ENCODE measurements at places on chromosomes 5 and 9.
A peak's percentile ranks its signal among the peaks of the same experiment; 100 is the strongest.

- DNase-seq: no peak
These were observed 81.9 kb downstream of the RMI1 start for GRCh38 chr9:84062538-84062937.

- DNase-seq: no peak
These were observed 46.5 kb downstream of the TRIO start for GRCh38 chr5:14189680-14190079.

GRCh38 chr9:114151426-114151956 lies 3.8 kb upstream of the COL27A1 start:
- no peak for DNase-seq

- DNase-seq: no peak
These were observed 9.7 kb downstream of the CNTFR start for GRCh38 chr9:34579808-34580163.

DNA sequence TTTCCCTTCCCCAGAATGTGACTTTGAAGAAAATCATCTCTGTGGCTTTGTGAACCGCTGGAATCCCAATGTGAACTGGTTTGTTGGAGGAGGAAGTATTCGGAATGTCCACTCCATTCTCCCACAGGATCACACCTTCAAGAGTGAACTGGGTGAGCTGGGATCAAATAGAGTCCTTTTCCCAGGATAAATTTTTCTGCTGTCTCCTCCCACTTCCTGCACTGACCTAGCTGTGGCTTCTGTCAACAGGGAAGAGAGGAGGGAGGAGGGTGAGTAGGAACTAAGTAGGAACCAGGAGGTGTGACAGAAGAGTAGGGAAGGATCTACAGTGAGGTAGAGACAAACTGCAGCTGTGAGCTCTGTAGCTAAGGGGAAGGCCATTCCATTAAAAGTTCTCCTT lies 69.3 kb downstream of the MAMDC2 start:
- DNase-seq: no peak

GRCh38 chr5:137026296-137026695 lies 472.8 kb downstream of the SPOCK1 start:
- DNase-seq: no peak

DNA sequence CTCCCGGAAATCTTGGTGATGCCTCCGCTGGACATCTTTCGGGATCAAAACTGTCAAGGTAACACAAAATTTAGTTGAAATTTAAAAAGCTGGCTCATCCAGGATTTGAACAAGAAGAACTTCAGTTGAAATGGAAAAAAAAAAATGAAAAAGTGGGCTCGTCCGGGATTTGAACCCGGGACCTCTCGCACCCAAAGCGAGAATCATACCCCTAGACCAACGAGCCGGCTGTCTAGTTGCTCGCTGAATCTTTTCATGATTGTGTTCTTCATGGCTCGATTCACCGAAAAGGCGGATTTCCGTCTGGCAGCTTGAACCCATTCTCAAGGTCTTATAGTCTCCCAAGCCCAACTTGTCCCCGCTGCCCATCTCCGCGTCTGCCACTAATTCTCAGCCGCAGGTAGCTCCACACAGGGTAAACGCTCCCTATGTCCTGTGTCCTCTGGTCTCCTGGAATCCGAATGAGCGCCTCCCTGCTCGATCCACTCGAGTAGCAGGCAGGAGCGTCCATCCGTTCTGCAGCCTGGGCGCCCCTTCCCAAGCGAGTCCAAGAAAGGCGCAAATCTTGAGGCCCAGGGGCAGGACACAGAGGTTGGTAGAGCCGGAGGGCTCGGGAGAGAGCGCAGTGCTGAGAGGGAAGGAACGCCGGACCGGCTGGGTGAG lies 16.2 kb downstream of the TRIM7 start:
- DNase-seq: peak; percentile 61

GRCh38 chr5:175731172-175731571 lies 73.3 kb downstream of the HRH2 start:
- no peak for DNase-seq

DNA sequence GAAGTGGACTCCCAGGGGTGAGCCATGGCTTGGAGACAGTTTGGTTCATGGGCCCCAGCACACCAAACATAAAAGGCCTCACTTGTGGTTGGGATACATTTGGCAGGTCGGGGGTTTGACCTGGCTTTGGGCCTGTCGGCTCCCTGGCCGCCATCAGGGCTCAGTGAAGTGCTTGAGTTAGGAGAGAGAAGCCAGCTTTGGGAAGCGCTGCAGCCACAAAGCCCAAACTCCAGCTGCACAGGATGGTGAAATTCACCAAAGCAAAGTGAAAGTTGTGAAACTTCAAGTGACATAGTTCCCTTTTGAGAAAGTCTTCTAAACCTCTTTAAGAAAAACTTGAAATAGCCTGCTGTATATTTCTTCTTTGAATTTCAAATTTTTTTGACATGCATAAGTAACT lies 27.5 kb downstream of the SLC46A2 start:
- no peak for DNase-seq

GRCh38 chr5:131204964-131205363 lies 34.2 kb downstream of the LYRM7 start:
- DNase-seq: no peak

- DNase-seq: no peak
These were observed 22.4 kb upstream of the KDM4C start for GRCh38 chr9:6735422-6735821.

- DNase-seq: no peak
These were observed 13.5 kb upstream of the CAMLG start for GRCh38 chr5:134724872-134725271.

DNA sequence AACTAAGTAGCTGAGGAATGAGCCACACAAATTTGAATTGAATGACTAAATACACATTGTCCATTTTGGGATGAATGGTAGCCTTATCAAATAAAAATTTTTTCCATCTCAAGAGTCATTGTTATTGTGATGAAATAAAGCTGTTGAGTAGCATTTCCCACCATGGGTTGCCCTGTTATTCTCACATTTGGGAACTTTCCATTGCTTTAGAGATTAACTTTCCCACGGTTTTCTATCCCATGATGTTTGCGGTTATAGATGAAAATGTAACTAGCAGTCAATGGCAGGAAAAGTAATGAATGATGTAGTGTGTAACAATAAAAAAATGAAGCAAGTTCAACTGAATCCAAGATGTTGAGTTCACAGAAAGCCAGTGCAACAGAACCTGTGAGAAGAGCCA lies 59.9 kb upstream of the PLPP1 start:
- no peak for DNase-seq

GRCh38 chr9:86280580-86280979 lies 1.8 kb downstream of the ISCA1 start:
- no peak for DNase-seq

GRCh38 chr5:61228691-61229280 lies 66.5 kb upstream of the SMIM15 start:
- DNase-seq: no peak

- DNase-seq: no peak
These were observed 6.6 kb upstream of the CYSTM1 start for GRCh38 chr5:140168371-140168770.

GRCh38 chr5:154356020-154356655 lies 89.7 kb upstream of the SAP30L start:
- no peak for DNase-seq

DNA sequence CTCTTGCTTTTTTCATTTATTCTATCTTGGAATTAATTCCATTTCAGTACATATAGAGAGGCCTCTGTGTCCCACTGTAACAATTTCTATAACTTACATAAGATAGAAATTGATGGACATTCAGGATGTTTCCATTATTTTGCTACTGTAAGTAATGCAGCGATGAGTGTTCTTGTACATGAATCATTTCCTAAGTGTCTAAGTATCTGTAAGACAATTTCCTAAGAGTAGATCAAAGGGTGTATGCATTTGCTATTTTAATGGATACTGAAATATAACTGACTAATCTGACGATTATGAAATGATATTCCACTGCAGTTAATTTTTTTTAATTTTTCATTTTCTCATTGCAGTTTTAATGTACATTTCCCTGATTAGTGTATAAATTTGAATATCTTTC lies 23.0 kb upstream of the RBM22 start:
- no peak for DNase-seq

DNA sequence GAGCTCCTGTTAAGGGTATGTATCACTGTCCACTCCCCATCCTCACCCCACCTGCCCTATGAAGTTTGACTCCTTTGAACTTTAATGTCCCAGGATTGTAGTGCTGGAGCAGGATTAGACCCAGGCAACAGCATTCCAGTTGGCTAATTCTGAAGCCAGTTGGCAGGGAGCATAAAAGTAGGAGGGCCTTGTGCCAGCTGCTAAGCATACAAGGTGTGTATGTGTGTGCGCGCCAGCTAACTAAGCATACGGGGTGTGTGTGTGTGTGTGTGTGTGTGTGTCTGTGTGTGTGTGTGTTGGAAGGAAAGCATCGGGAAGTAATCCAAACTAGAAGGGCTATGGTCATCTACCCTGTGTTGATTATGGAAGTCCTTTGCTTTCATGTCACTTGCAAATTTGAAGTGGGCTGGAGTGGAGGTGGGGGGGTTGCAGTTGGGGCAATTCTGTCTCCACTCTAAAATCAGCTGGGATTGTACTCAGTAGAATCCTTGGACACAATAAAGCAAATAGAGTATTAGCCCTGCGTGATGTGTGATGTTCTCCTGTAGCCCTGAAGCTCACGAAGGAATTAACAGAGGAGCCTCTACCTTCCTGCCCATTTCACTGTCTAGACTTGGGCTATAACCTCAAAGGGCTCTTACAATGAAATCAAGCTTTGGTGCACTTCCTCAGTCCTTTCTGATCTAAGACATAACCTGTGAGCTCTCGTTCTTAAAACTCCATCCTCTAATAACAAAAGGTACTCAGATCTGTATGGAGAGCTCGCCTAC lies 26.9 kb downstream of the HMGCR start:
- no peak for DNase-seq

GRCh38 chr5:148186248-148187003 lies 16.4 kb upstream of the SPINK6 start:
- DNase-seq: peak; percentile 56

DNA sequence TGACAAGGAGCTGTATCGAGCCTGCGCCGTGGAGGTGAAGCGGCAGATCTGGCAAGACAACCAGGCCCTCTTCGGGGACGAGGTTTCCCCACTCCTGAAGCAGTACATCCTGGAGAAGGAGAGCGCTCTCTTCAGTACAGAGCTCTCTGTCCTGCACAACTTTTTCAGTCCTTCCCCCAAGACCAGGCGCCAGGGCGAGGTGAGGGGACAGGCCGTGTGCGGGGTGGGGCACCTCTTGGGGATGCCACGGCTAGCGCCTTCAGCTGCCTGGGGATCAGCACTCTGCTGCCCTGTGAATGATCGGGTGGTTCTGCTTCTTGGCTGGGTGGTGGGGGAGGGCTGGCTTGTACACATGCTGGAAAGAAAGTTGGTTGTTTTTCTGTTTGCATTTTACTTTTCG lies 1.7 kb downstream of the NELFB start:
- no peak for DNase-seq

- no peak for DNase-seq
These were observed 8.3 kb upstream of the COMMD10 start for GRCh38 chr5:116076496-116076895.

DNA sequence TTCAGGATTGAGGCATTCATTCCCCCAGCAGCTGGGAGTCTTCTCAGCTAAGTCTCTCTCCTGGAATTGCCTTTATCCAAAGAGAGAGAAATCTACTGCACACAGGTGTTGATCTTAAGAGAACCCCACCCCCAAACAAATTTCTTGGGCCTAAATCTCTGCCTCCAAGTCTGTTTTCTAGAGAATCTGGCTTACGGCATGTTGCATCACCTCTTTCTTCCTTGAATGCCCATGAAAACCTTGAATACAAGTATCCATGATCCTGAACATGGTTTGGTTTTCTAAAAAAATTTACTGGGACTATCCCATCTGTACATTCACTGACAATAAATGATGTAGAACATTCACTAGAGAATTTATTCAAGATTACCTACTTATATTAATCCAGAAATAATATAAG lies 401.6 kb downstream of the PDE4D start:
- no peak for DNase-seq

GRCh38 chr9:107174441-107174840 lies 108.6 kb upstream of the RAD23B start:
- DNase-seq: no peak

GRCh38 chr9:99085949-99086948 lies 18.7 kb upstream of the TGFBR1 start:
- DNase-seq: peak; percentile 60

- DNase-seq: no peak
These were observed 262.1 kb downstream of the CRB2 start for GRCh38 chr9:123617952-123618678.

DNA sequence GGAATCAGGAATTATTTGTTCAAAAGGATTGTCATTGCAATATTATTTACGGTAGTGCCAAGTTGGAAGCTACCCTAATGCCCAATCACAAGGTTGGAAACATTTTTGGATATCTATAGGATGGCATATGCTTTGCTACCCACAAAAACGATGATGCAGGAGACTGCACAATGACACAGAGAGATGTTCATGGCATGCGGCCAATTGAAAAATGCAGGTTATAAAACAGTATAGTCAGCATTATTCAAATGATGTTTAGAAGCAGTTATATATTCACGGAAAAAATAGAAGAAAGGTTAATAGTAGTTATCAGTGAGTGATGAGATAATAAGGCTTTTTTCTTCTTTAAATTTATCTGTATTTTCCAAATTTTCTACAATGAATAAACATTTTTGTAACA lies 5.9 kb upstream of the ACSL6 start:
- DNase-seq: no peak

GRCh38 chr5:136094189-136094912 lies 38.3 kb upstream of the SMAD5 start:
- DNase-seq: no peak

- DNase-seq: no peak
These were observed 81.5 kb upstream of the ARAP3 start for GRCh38 chr5:141763541-141763940.

DNA sequence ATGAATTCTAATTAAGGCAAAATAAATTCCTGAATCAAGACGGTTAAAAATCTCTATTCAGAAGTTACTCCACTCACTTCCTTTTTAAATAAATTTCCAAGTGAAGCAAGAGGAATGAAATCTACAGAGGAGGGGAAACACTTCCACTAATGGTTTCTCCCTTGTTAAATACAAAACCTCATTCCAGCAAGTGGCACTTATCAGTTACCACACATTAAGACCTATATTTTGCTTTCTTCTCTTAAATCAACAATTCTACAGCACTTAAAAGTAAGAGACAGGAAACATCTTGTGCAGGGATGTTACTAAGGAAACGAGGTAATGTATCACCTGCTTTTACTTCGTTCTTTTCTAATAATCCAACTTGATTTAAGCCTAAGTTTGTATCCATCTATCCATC lies 172.6 kb downstream of the RAPGEF6 start:
- no peak for DNase-seq

DNA sequence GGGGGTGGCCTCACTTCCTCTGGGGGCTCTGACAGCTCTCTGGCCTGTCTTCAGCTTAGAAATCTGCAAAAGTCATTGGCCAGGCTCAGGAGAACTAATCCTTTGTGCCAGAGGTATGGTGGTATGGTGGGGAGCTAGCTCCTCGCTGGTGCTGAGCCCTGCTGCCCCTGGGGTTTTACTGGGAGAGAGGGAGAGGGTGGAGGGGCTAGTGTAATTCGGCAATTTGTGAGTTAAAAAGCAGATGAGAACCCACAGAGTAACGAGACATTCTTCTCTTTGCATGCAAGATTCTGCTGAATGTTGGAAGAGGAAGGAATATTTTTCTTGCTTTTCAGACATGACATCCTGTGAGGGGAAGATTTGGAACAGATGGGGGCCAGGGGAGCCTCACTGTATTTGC lies 65.5 kb upstream of the SPRY4 start:
- DNase-seq: no peak

- no peak for DNase-seq
These were observed 156.8 kb downstream of the MAPKAP1 start for GRCh38 chr9:125549891-125550885.

Measured in CD4-positive, alpha-beta T cell (primary cell).